ENCODE measurements at places on chromosomes 11 and 22. TPM values are rescaled to one million over a fixed set of nuclear protein-coding genes. Genes with fewer than 3 reads are reported as not detected.

DNA sequence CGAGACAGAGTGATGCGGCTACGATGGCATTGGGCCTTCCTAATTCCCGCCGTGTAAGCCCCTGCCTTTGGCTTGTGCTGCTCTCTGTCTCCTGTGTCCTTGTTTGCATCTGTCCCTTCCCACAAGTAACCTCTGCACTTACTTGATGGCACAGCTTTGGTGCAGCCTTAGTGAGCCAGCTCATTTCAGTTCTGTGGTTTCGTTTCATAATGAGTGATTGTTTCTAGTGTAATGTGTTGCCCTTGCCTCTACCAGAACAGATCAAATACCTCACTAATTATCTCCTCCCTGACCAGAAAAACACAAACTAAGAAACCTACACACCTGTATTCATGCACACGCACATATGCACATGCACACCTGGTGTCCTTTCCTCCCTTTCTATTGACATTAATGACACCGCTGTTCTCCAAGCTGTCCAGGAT, 58.8 kb downstream of the GRK3 start:
- H3K27me3 ChIP-seq, result peaks cover 8% of the 10 kb centered on the region
- DNase-seq, result peak; percentile 52
- H3K4me3 ChIP-seq, result no peak overlapping the region
- H3K4me1 ChIP-seq, result peaks cover 16% of the 10 kb centered on the region

GRCh38 chr11:61512435-61512834, 3.9 kb downstream of the LRRC10B start:
- H3K27me3 ChIP-seq, result peaks cover 34% of the 10 kb centered on the region
- H3K27ac ChIP-seq, result no peak overlapping the region
- peaks cover 14% of the 10 kb centered on the region for H3K4me1 ChIP-seq
- no peaks in the 10 kb centered on the region for H3K36me3 ChIP-seq
- DNase-seq, result no peak
- H3K4me3 ChIP-seq, result no peak overlapping the region

DNA sequence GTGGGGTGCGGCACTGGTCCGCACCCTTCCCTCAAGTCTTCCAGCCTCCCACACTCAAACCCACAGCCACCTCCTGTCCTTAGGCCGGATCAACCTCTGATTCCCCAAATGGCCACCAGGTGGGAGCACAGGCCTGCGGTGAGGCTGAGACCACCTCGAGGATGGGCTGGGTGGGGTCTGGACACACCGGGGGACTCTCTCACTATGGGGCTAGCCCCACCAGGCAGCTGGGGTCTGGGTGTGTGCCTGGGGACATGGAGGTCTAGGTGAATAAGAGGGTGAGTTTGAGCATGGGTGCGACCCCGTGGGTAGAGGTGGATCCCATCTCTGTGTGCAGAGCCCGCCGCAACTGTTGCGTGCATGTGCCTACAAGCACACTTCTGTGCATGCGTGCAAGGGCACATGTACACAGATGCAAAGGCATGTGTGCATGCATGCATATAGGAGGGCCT, 32.6 kb downstream of the MYO18B start:
- H3K4me3 ChIP-seq, result no peak overlapping the region
- H3K27me3 ChIP-seq, result peaks cover 4% of the 10 kb centered on the region
- H3K4me1 ChIP-seq, result peaks cover 4% of the 10 kb centered on the region
- no peak overlapping the region for H3K27ac ChIP-seq
- DNase-seq, result no peak

DNA sequence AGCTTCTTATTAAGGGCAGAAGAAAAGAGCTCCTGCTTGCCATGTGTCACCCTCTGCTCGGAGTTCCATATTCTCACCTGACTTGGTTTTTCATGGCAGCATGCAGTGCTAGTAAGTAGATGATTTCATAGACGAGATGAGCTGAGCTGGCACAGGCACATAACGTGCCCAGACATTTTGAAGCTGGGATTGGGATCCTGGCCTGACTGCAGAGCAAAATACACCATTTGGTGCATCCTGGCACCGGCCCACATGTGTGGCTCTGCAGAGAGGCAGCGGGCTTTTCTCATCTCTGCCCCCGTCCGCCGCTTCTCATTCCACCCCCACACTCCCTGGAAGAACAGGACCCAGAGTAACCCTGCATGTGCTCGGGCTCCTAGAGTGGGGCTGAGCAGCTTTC, 24.8 kb downstream of the FAM118A start:
- H3K27me3 ChIP-seq, result no peaks in the 10 kb centered on the region
- H3K4me1 ChIP-seq, result peaks cover under 1% of the 10 kb centered on the region
- no peak for DNase-seq
- H3K4me3 ChIP-seq, result no peak overlapping the region

GRCh38 chr11:101862391-101863233, 52.2 kb upstream of the CEP126 start:
- H3K4me1 ChIP-seq, result no peaks in the 10 kb centered on the region
- H3K27ac ChIP-seq, result no peak overlapping the region
- no peak for DNase-seq
- peaks cover 5% of the 10 kb centered on the region for H3K27me3 ChIP-seq
- no peak overlapping the region for H3K4me3 ChIP-seq

DNA sequence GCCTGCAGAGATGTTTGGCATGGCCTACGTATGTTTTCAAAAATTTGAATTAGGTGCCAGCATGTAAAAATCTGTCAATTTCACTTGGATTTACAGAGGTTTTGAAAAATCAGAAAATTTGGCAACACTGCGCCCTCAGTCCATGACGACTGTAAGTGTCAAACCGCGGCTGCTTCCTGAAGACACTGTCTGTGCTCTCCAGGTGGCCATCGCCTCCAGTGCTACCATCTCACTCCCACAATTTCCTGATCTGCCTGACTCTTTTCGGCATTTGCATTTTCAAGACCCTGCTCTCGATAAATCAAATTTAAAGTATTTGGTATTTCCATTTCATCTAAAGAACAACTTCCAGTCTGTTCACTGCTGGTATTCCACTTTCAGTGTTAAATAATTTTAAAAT, 34.6 kb downstream of the VSIG10L2 start:
- H3K27ac ChIP-seq, result no peak overlapping the region
- no peak overlapping the region for H3K4me3 ChIP-seq
- no peaks in the 10 kb centered on the region for H3K36me3 ChIP-seq

DNA sequence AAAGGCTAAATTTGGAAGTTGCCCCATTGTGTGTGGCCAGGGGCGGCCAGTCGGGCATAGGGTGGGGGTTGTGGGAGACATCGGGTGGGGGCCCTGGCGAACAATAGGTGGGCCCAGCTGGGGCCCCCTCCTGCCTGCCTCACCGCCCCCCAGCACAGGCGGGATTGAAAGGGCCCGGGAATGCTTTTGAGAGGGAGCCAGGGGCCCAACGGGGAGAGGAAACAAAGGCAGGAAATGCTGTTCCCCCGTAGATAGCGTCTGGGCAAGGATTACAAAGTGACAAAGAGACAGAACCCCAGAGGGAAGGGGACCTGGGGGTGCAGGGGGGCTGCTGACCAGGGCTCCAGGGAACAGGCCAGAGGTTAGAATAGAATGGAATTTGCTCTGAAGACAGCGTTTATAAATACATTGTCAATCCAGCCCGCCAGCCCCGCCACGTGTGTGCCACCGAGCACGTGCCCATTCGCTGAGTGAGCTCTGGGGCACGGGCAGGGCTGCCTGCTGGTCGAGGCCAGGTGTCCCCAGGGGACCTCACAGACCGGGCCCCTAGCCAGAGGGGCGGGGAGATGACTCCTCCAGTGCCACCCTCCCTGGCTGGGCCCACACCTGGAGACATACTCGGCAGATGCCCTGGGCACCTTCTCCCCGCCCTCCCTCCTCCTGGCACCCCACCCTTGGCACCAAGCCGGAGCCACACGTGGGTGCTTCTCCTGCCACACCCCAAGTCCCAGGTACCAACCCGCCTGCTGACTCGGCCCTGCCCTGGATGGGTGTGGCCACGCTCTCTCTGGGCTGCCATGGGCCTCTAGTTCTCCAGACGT, 9.7 kb downstream of the PDGFB start:
- peaks cover 3% of the 10 kb centered on the region for H3K36me3 ChIP-seq
- peaks cover 45% of the 10 kb centered on the region for H3K4me1 ChIP-seq
- H3K27me3 ChIP-seq, result peaks cover 5% of the 10 kb centered on the region
- no peak for DNase-seq
- no peak overlapping the region for H3K27ac ChIP-seq

- H3K27me3 ChIP-seq, result no peaks in the 10 kb centered on the region
- no peaks in the 10 kb centered on the region for H3K36me3 ChIP-seq
- H3K4me1 ChIP-seq, result peaks cover 43% of the 10 kb centered on the region
These were observed 3.2 kb downstream of the TPST2 start for GRCh38 chr22:26586556-26587325.

GRCh38 chr22:29882716-29883044, 294 bp upstream of the MTMR3 start:
- no peaks in the 10 kb centered on the region for H3K36me3 ChIP-seq
- H3K27ac ChIP-seq, result peak overlapping the region; percentile 31
- peaks cover 11% of the 10 kb centered on the region for H3K4me1 ChIP-seq
- no peaks in the 10 kb centered on the region for H3K27me3 ChIP-seq
- DNase-seq, result no peak

GRCh38 chr11:72553706-72554105, 119.4 kb upstream of the CLPB start:
- peak; percentile 58 for DNase-seq
- no peak overlapping the region for H3K27ac ChIP-seq
- peaks cover 5% of the 10 kb centered on the region for H3K27me3 ChIP-seq
- no peak overlapping the region for H3K4me3 ChIP-seq
- peaks cover 7% of the 10 kb centered on the region for H3K4me1 ChIP-seq

GRCh38 chr11:57546869-57547475, 9.6 kb downstream of the SMTNL1 start:
- H3K36me3 ChIP-seq, result peaks cover 23% of the 10 kb centered on the region
- H3K4me3 ChIP-seq, result no peak overlapping the region
- peaks cover 4% of the 10 kb centered on the region for H3K4me1 ChIP-seq
- H3K27me3 ChIP-seq, result no peaks in the 10 kb centered on the region
- peak overlapping the region; percentile 67 for H3K27ac ChIP-seq

DNA sequence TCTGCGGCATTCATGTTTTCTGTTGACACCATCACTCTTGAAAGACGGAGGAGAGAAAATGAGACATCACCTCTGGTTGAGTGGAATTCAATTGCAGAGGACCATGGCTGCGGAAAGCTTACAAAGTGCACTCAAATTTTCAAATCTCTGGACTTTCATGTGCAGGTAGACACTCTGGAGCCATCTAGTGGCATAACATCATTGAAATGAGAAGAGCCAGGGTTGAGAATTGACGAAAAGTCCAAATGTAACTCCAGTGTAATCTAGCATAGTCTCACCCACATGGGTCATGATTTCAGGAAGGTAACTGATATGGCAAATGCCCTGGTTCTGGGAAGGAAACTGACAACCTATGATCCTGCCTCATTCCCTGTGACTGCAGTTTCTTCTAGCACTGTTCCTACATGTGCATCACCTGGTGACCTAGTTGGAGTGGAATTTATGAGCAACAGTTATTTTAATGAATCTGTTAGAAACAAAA, 687.8 kb downstream of the KCNA4 start:
- H3K27ac ChIP-seq, result no peak overlapping the region
- H3K36me3 ChIP-seq, result no peaks in the 10 kb centered on the region
- no peak overlapping the region for H3K4me3 ChIP-seq
- H3K4me1 ChIP-seq, result no peaks in the 10 kb centered on the region
- H3K27me3 ChIP-seq, result no peaks in the 10 kb centered on the region

GRCh38 chr22:48889887-48890692, 937.6 kb downstream of the BRD1 start:
- H3K27me3 ChIP-seq, result peaks cover 11% of the 10 kb centered on the region
- H3K36me3 ChIP-seq, result no peaks in the 10 kb centered on the region
- DNase-seq, result peak; percentile 2
- no peak overlapping the region for H3K27ac ChIP-seq
- H3K4me1 ChIP-seq, result no peaks in the 10 kb centered on the region

GRCh38 chr11:45208135-45208534, 61.7 kb downstream of the PRDM11 start:
- no peaks in the 10 kb centered on the region for H3K4me1 ChIP-seq
- no peaks in the 10 kb centered on the region for H3K27me3 ChIP-seq
- H3K27ac ChIP-seq, result no peak overlapping the region
- no peak for DNase-seq

GRCh38 chr11:35602979-35603378, 15.3 kb upstream of the FJX1 start:
- DNase-seq, result no peak
- no peak overlapping the region for H3K4me3 ChIP-seq
- no peaks in the 10 kb centered on the region for H3K36me3 ChIP-seq
- peaks cover 31% of the 10 kb centered on the region for H3K27me3 ChIP-seq
- H3K27ac ChIP-seq, result no peak overlapping the region

GRCh38 chr11:34437224-34438125, 1.3 kb upstream of the CAT start:
- DNase-seq, result no peak
- no peak overlapping the region for H3K4me3 ChIP-seq
- peaks cover 17% of the 10 kb centered on the region for H3K4me1 ChIP-seq
- H3K27me3 ChIP-seq, result no peaks in the 10 kb centered on the region
- no peaks in the 10 kb centered on the region for H3K36me3 ChIP-seq
- no peak overlapping the region for H3K27ac ChIP-seq

The SLC29A2 gene
- 10.3 TPM for total RNA-seq

The OR2D2 gene
- not detected for total RNA-seq

The CNTN5 gene
- total RNA-seq, result not detected

The SMDT1 gene
- total RNA-seq, result 59.9 TPM

The NKAPD1 gene
- 17.5 TPM for total RNA-seq

The C11orf97 gene
- not detected for total RNA-seq

The SBF2 gene
- total RNA-seq, result 7.0 TPM

The KRTAP5-1 gene
- total RNA-seq, result not detected

The MYBPC3 gene
- not detected for total RNA-seq

Measured in activated CD4-positive, alpha-beta memory T cell treated with anti-CD3 and anti-CD28 coated beads for 36 hours (primary cell).